Right renal cortex interstitium (tissue), 3 donors: ENCODE measurements at places on chromosomes 1 and 21. TPM values are rescaled to one million over a fixed set of nuclear protein-coding genes. Genes with fewer than 3 reads are reported as not detected.

DNA sequence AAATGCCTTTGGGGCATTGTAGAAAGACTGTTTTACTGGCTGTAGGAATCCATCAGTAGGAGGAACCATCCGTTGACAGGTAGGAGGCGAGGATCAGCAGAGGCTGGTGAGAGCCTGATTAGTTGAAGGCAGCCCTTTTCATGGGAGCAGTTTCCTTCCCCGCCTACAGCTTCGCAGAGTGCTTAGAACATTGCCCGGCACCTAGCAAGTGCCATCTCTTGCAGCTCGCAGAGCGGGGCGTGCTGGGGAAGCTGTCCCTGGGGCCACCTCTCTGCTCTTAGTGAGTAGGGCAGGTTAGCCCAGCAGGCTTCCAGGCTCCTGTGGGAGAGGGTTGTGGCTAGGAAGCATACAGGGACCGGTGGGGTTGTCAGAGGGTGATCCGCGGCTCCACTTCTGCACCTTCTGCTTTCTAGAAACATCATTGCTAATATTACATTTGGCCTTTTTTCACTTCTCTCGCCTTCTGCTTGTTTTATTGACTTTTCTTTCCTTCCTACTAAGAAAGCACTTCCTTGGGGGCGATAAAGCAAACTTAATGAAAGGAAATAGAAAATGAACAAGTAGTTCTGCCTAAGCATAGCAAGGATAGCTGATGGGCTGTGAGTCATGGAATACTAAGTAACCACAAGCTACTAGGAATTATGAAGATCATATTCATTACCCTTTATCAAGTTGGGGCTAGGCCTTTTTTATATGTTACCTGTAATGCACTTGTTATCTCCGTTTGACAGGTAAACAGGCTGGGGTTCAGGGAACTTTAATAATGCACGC, 176.7 kb downstream of the GALNT2 start:
- DNase-seq: no peak

GRCh38 chr1:57489358-57490036, 65.6 kb upstream of the DAB1 start:
- no peak for DNase-seq

GRCh38 chr1:43137445-43138052, 34.5 kb downstream of the EBNA1BP2 start:
- DNase-seq: no peak

DNA sequence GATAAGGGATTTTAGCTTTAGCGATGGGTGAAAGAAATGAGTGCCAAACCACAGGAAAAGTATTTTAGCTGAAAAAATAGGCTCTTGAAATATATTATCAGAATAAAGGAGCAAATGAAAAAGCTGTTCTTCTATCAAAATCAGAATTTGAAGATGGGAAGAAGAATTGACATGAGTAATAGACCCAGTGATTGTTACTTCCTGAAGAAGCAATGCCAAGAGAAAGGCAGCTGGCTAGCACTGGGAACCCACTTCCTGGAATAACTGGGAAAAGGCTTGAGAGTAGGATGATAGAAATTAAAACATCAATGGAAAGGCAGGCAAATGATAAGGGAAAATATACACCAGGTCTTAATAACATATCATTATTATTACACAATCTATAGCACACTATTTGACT, 29.9 kb upstream of the LYPLAL1 start:
- no peak for DNase-seq

DNA sequence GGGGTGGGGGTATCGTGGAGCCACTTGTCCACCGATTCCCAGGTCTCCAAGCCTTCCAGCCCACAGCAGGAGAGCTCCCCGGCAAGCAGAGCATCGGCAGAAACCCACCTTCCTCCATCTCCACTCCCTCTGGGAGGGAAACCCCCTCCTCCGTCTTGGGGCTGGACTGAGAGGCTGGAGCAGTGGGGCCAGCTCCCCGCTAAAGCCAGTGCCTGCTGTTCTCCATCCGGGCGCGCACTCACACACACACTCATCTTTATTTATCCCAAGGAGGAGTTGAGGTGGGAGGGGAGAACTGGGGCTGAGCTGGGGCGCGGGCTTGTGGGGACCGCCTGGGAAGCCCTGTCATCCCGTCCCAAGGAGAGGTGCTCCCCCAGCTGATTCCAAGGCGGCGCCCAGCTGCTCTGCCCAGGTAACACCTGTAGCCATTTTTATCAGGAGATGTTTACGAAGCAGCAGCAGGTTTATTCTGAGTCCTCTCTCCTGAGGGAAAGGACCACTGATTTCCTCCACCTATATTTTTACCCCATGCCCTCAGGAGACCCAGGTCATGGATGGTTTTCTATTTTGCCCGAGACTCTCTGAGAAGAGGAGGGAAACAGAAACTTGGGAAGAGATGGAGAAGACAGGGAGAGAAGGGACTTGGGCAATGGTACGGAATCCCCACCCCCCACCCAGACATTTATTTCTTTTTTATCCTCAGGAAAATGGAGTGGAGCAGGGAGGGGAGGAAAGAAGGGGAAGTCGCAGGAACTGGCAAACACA, 2.1 kb downstream of the KCNN3 start:
- no peak for DNase-seq

GRCh38 chr1:244836135-244836521, 670 bp downstream of the COX20 start:
- no peak for DNase-seq

GRCh38 chr1:202193614-202194327, at the start of gene LGR6:
Gene LGR6 (plus strand): TSS chr1:202193799. CDS start chr1:202193990, 191 bp downstream.
- no peak for DNase-seq

- no peak for DNase-seq
Observed at GRCh38 chr1:164678136-164678700, 119.2 kb downstream of the PBX1 start.

- DNase-seq: no peak
Observed at GRCh38 chr1:102151242-102151641, 154.5 kb upstream of the OLFM3 start.

DNA sequence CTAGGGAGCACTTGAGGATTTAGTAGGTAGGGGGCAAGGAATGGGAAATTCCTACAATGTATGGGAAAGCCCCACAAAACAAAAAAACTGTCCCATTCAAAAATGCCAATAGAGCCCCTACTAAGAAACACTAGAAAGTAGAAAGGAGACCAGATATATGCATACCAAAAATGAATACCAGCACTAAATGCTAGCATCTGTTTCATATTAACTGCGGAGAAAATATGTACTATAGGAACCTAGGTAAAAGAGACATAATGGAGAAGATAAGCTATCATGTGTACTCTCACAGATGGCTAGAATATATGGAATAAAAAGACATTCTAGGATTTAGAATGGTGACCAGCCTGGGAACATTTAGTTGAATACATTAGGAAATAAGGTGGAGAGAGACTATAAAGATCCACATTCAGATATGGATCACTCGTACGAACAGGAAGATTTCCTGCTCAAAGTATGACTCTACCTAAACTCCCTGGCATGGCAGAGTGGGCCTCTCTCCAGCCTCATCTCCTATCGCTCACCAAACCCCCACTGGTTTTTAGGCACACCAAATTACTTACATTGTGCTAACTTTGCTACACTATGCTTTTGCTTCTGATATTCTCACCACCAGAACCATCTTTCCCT, 18.3 kb downstream of the ZNHIT6 start:
- DNase-seq: no peak

DNA sequence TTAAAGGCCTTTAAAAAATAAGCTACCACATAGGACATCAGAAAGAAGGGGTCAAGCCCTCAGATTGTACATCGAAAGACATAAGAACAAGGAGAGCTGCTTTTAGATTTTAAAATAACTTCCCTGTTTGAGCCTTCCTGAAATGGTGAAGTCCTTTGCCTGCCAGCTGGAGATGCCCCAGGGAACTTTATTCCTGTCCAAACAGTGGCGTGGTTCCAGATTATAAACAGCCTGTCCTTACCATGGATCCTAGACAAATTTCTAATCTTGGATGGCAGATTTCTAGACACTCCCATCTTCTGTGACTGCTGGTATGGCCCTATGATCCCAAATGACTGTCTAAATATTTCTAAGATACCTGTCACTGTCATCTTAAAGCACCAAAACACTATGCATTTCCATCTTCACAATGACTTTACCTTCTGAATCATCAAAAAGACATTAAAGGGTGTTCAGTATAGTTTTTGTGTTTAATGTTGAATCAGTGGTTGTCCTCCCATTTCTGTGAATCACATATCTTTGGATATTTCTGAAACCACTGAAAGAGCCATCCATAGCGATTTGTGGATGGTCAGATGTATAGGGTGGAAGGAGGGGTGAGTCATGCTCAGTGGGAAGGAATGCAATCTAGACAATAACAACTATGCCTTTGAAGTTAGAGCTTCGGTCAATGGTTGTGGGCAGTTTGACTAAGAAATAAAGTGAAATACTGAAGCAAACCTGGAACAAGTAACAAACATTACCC, 23.2 kb downstream of the ILDR2 start:
- no peak for DNase-seq

DNA sequence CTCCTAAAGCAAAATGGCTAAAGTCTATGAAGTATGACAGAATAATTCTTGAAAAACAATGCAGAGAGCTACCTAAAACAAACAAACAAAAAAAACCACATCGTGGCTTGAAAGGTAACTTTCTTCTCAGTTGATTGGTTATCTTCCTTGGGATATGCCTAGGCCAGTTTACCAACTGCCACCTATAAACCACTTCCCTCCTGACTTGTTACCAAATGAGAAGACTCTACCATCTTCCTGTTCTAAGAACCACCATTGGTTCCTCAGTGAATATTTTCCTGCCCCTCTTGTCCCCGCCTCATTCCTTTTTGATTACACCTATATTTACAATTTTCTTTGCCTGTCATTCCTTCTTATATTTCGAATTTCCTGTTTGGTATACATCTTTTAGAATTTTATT, 336.6 kb downstream of the SIPA1L2 start:
- no peak for DNase-seq

GRCh38 chr1:184035719-184036516, 1.6 kb downstream of the COLGALT2 start:
- DNase-seq: no peak

GRCh38 chr1:51070011-51070410, 32.0 kb upstream of the C1orf185 start:
- DNase-seq: no peak

GRCh38 chr1:231861541-231862481, 235.2 kb downstream of the DISC1 start:
- DNase-seq: no peak

DNA sequence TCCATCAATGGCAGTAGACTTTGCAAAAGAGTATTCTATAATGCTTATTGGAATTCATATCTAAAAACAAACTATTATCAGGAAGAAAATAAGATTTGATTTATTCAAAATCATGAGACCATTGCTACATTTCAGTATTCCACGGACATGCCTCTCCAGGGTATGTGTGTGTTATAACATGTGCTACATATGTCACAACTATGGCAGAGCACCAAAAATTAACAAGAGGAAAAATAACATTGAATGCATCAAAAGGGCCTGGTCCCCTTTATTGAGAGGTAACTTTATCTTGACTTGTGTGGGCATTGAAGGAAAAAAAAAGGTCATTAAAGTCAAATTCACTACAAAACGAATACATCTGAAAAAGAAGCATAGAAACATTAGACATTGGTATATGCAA, 22.6 kb upstream of the LRRC8B start:
- DNase-seq: no peak

DNA sequence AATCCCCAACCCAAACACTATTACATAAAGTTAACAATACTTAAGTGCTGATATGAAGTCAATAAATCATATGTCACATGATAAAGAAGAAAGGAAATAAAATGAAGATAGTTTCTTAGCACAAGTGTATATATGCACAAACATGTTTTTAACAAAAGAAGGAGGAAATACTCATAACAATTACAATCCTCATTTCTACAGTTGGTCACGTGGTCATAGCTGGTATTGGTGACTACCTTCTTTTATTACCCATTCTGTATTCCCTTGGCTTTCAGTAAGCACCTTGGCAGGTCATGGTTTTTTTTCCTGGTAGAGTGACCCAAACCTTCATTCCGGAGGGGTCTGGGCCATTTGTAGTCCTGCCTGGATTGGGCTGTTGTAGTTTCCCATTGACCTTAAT, 137.1 kb upstream of the KCND3 start:
- DNase-seq: no peak

DNA sequence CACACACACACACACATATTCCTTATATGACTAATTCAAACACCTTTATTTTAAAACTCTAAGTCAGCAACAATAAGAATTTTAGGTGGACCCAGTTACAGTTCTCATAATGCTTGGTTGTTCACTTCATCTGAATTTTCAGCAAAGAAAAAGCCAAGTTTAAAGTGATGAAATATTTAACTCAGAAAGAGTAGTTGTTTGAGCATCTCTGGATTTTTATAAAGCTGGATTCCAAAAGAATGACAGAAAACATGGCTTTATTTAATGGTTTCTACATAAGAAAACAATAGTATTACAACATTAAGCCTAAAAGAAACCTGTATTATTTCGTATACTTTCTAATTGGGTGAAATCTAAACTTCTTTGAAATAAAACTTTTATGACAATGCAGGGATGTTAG, 54.2 kb upstream of the ADAMTS5 start:
- no peak for DNase-seq

- no peak for DNase-seq
Observed at GRCh38 chr1:233233508-233234040, 62.0 kb downstream of the PCNX2 start.

GRCh38 chr1:119081267-119081666, 59.2 kb downstream of the WARS2 start:
- DNase-seq: no peak

DNA sequence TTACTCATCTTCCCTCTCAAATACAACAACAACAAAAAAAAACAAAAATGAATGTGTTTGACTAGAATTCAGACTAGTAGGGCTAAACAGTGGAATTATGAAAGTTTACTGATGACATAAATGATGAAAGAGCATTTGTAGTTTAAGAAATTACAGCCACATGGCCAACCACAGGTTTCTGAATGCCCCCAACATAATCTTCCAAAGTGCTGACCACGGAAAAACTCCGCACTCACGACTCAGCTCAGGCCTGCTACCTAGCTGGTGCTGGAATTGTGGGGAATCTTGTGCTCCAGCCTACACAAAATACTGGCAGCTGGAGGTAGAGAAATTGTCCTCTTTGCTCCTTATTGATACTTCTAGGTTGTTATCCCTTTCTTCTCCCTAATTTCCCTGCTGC, 23.6 kb upstream of the TBX15 start:
- no peak for DNase-seq

DNA sequence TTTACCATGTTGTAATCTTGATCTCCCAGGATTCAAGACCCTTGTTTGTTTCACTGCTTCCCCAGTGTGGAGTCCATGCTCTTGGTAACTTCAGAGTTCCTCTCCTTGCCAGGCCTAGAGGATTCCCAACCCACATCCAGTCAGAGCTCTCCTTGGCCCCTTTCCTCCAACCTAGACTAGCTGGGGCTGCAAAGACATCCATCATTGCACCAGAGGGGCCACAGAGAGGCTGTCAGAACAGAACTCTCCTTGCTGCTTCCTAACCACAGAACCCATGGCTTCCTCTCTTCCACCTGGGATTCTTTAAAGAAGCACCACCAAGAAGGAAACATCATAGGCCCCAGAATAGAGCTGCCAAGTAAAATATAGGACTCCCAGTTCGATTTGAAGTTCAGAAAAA, 81.0 kb downstream of the HMGB4 start:
- no peak for DNase-seq

GRCh38 chr1:16146279-16147155, 9.4 kb downstream of the EPHA2 start:
- peak; percentile 83 for DNase-seq

GRCh38 chr1:174556392-174556791, 108.6 kb downstream of the GPR52 start:
- no peak for DNase-seq

OTUD7B gene
- polyA plus RNA-seq: 16.4 TPM

BROX gene
- polyA plus RNA-seq: 45.2 TPM

SV2A gene
- 9.0 TPM for polyA plus RNA-seq

CD5L gene
- polyA plus RNA-seq: not detected

SLC16A4 gene
- 84.0 TPM for polyA plus RNA-seq

NUP210L gene
- 0.04 TPM for polyA plus RNA-seq
